ENCODE measurements at places on chromosomes 12 and 14.

DNA sequence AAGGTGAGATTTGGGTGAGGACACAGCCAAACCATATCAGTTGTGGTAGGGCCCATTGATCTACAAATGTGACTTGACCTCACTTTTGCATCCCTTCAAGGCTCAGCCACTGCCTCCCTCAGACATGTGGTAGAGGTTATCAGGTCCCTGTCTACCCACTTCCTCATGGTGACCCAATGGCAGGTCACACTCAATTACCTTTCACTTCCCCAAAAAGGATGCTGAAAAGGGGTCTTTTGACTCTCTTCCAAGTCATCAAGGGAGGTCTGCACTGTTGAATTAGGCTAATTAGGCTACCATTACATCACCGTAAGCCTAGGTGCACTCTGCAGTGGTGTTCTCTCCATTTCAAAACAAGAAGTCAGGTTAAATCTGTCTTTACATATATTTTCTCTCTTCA lies 22.6 kb upstream of the DRAM1 start:
- H3K4me3 ChIP-seq, result no peak overlapping the region
- peaks cover 7% of the 10 kb centered on the region for H3K4me1 ChIP-seq
- no peaks in the 10 kb centered on the region for H3K36me3 ChIP-seq

DNA sequence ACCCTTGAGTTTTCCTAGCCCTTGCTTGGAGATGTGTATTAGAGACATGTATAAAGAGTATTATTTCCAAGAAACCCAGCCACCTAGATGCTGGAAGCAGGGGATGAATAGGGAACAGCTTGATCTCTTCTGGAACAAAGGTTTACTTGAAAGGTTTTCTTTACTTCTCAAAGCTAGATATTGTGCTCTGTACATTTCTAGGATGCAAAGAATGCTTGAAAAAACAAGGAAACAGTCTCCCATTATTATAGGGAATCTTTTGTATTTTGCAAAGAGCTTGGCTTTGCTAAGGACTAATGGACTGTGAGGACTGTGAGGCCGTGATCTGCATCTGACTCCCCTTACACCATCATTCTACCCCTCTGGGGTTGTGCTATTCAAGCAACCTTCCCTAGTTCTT lies 77.9 kb downstream of the PRICKLE1 start:
- H3K4me1 ChIP-seq, result no peaks in the 10 kb centered on the region
- no peak overlapping the region for H3K4me3 ChIP-seq
- no peak for DNase-seq
- no peaks in the 10 kb centered on the region for H3K36me3 ChIP-seq
- peaks cover 3% of the 10 kb centered on the region for H3K27me3 ChIP-seq

- H3K36me3 ChIP-seq, result peaks cover 14% of the 10 kb centered on the region
- DNase-seq, result no peak
- peaks cover 34% of the 10 kb centered on the region for H3K4me1 ChIP-seq
- no peak overlapping the region for H3K4me3 ChIP-seq
Observed at GRCh38 chr14:95480887-95481226, 35.6 kb downstream of the SYNE3 start.

- no peaks in the 10 kb centered on the region for H3K27me3 ChIP-seq
- no peak for DNase-seq
- no peaks in the 10 kb centered on the region for H3K4me1 ChIP-seq
- peaks cover 40% of the 10 kb centered on the region for H3K36me3 ChIP-seq
- H3K4me3 ChIP-seq, result no peak overlapping the region
Observed at GRCh38 chr12:113903381-113903863, 62.7 kb downstream of the RBM19 start.

DNA sequence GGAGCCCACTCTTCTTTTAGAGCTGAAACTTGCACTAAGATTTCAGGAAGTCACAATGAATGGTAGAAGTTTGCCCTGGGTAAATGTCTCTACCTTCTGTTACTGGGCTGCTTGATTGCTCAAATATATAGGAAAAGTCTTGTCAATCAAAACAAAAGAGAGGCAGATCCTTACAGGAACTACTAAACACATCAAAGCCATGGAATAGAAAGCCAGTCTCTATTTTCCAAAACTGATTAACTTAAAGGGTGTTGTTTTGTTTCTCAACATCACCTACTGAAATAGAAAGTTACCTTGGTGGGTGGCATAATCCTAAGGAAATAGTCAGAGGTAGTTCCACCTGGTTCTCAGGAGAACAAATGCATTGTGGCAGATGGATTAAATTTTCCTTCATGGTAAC lies at the start of gene GPHB5:
GPHB5 (minus strand) TSS at position 101 of the 400 bp plus-strand sequence. CDS start 1,086 bp downstream, outside the sequence.
- H3K4me3 ChIP-seq, result no peak within 1 kb of the TSS
- DNase-seq, result no peak
- no peaks in the 10 kb centered on the region for H3K36me3 ChIP-seq
- no peak within 1 kb of the TSS for H3K27ac ChIP-seq
- H3K4me1 ChIP-seq, result no peaks in the 10 kb centered on the region

GRCh38 chr12:126572170-126572569 lies 1506.9 kb downstream of the AACS start:
- DNase-seq, result no peak
- H3K4me3 ChIP-seq, result no peak overlapping the region
- no peaks in the 10 kb centered on the region for H3K4me1 ChIP-seq
- H3K36me3 ChIP-seq, result no peaks in the 10 kb centered on the region

- H3K4me3 ChIP-seq, result no peak overlapping the region
- no peak overlapping the region for H3K27ac ChIP-seq
- no peaks in the 10 kb centered on the region for H3K4me1 ChIP-seq
- H3K36me3 ChIP-seq, result no peaks in the 10 kb centered on the region
- no peak for DNase-seq
Observed at GRCh38 chr12:85779768-85780167, 56.4 kb downstream of the RASSF9 start.

- H3K4me1 ChIP-seq, result no peaks in the 10 kb centered on the region
- H3K36me3 ChIP-seq, result no peaks in the 10 kb centered on the region
- no peak for DNase-seq
- H3K4me3 ChIP-seq, result no peak overlapping the region
- no peak overlapping the region for H3K27ac ChIP-seq
Observed at GRCh38 chr12:11227373-11227772, 40.6 kb upstream of the TAS2R42 start.

GRCh38 chr14:52741865-52742264 lies 11.9 kb downstream of the STYX start:
- peaks cover 16% of the 10 kb centered on the region for H3K36me3 ChIP-seq
- no peaks in the 10 kb centered on the region for H3K27me3 ChIP-seq
- H3K4me3 ChIP-seq, result peak overlapping the region; percentile 77
- peak overlapping the region; percentile 94 for H3K27ac ChIP-seq
- peaks cover 65% of the 10 kb centered on the region for H3K4me1 ChIP-seq

DNA sequence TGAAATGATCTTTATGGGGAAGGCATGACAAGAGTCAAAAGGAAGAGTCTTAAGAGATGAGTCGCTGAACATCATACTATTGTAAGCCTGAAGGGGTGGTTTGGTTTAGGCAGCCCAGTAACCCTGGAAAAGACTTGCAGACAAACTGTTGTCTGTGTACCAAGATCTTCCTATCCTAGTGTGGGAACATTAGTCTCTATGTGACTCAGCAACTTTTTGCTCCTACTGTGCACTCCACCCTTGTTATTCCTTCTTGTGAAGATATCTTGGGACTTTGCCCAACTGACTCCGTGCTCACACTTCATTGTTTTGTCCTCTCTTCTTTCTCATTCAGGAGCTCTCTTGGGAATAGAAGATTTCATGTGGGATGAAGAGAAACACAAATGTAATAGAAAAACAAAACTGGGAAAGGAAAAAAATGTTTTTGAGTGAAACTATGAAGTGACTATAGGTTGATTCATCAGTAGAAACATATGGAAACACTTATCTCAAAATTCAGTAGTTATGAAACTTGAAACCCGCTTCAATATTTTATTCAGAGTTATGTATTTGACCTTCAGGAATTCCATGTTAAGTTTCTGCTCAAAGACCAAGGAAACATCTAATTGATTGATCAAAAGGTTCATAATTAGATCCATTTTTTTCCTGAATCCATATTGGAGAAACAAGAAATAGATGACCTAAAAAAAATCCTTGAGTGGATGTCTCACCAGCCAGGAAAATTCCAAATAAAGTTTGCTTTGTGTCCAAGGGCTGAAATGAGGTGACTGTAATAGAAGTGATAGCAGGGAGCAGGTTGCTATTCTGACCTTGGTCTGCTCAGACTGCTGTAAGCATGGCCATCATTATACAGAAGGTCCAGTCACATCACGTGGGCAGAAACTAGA lies 67.2 kb downstream of the BTG1 start:
- no peaks in the 10 kb centered on the region for H3K36me3 ChIP-seq
- no peaks in the 10 kb centered on the region for H3K27me3 ChIP-seq
- H3K4me1 ChIP-seq, result peaks cover 73% of the 10 kb centered on the region

GRCh38 chr14:100684154-100684553 lies 42.5 kb upstream of the DLK1 start:
- peaks cover 9% of the 10 kb centered on the region for H3K4me1 ChIP-seq
- no peak overlapping the region for H3K27ac ChIP-seq
- DNase-seq, result no peak
- H3K4me3 ChIP-seq, result no peak overlapping the region
- peaks cover 9% of the 10 kb centered on the region for H3K27me3 ChIP-seq

DNA sequence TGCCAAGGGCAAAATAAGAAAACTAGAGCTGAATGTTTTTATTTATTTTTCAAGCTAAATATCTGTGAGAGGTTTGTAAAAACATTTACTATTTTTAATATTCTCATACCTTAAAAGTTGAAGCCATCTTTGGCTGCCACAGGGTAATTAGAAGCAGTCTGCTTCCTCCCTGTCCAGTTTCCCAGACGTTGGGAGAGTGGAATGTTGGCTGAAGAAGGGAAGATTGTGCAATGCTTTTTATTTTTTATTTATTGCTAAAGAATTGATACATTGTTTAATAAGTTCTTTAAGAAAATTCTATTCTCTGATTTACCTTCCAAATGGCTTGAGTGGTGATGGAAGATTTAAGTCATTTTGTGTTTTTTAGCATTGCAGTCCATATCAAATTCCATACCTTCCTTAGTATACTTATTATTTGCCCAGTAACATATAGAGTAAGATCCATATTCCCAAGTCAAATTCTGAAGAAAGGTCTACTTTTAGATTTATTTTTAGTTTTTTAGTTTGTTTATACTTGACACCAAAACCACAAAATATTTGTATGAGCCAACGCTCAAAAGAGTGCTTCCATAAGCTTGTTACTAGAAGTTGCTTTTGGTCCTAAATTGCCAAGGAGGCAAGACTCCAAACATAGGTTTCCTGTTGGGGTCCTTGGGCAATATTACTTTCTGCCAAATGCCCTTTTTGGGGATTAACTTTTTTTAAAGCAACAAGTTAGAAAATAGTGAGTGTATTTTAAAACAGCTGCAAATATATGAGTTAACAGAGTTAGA lies 124.0 kb upstream of the CPM start:
- H3K36me3 ChIP-seq, result no peaks in the 10 kb centered on the region
- H3K27me3 ChIP-seq, result peaks cover 9% of the 10 kb centered on the region
- H3K4me1 ChIP-seq, result no peaks in the 10 kb centered on the region
- H3K27ac ChIP-seq, result no peak overlapping the region
- no peak for DNase-seq
- no peak overlapping the region for H3K4me3 ChIP-seq

GRCh38 chr12:27879708-27880107 lies 92.8 kb downstream of the PTHLH start:
- no peak for DNase-seq
- H3K36me3 ChIP-seq, result peaks cover 6% of the 10 kb centered on the region
- no peak overlapping the region for H3K27ac ChIP-seq
- H3K4me1 ChIP-seq, result no peaks in the 10 kb centered on the region

DNA sequence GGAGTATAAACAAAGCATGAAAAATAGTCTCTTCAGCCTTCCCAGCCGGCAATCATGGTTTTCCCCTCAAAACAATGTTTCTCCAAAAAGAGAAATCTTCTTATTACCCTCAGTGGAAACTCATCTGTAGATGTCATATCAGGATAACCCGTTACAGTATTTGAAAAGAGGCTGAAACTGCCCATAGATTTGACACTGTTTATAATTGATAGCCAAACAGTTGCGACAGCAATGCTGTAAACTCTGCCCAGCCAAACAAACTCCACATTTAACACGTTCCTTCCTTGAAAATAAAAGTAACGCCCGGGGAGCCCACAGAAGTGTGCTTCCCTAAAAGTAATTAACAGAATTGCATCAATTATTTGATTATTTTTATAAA lies 201.3 kb upstream of the FOXN3 start:
- no peaks in the 10 kb centered on the region for H3K27me3 ChIP-seq
- H3K4me3 ChIP-seq, result peak overlapping the region; percentile 93
- peak overlapping the region; percentile 94 for H3K27ac ChIP-seq
- H3K36me3 ChIP-seq, result no peaks in the 10 kb centered on the region
- no peak for DNase-seq
- peaks cover 27% of the 10 kb centered on the region for H3K4me1 ChIP-seq

DNA sequence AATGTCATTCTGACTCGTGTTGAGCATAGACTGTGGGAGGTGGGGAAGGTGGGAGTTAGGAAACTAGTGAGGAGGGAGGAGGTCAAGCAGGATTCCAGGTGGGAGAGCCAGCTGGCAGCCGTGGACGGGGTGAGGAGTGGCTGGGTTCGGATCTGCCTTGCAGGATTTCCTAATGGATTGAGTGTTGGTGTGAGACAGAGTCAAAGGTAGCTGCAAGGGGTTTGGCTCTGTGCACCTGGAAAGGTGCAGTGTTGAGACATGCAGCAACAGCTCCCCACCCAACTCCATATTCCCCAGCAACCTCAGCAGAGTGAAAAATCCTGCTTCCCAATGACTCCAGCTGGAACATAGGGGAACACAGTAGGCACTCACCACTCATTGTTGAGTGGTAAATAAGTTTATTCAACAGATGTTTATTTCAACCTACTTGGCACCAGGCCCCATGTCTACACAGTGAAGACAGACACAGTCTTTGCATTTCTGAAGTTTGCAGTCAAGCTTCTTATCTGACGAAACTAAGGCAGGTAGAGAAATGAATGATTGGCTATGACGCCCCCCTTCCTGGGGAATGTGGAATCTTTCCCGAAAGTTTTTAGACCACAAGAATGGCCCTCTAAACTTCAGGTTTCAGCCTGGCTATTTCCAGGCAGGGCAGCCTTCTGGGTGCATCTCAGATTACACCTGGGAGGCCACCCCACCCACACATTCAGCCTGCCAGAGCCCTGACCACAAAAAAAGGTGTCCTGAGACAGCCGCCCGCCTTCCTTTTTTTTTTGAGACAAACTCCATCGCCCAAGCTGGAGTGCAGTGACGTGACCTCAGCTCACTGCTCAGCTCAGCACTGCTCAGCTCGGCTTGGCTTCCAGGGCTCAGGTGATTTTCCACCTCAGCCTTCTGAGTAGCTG lies 37.9 kb upstream of the PLEKHG6 start:
- H3K4me3 ChIP-seq, result no peak overlapping the region
- no peaks in the 10 kb centered on the region for H3K36me3 ChIP-seq
- H3K27ac ChIP-seq, result no peak overlapping the region
- DNase-seq, result no peak

GRCh38 chr14:79570648-79571047 lies 640.7 kb downstream of the DIO2 start:
- no peak for DNase-seq
- no peaks in the 10 kb centered on the region for H3K4me1 ChIP-seq
- no peak overlapping the region for H3K4me3 ChIP-seq
- H3K27me3 ChIP-seq, result no peaks in the 10 kb centered on the region
- H3K27ac ChIP-seq, result no peak overlapping the region

- DNase-seq, result no peak
- no peak overlapping the region for H3K27ac ChIP-seq
- H3K4me3 ChIP-seq, result no peak overlapping the region
- no peaks in the 10 kb centered on the region for H3K36me3 ChIP-seq
Observed at GRCh38 chr14:104206281-104206904, 68.0 kb downstream of the KIF26A start.

Measured in naive thymus-derived CD8-positive, alpha-beta T cell (primary cell).